Pericardium fibroblast (primary cell): ENCODE measurements at places on chromosomes 1 and 21. TPM values are rescaled to one million over a fixed set of nuclear protein-coding genes. Genes with fewer than 3 reads are reported as not detected.

LRP8 gene
- total RNA-seq = 5.7 and 7.1 TPM in 2 replicates

GRIK1 gene
- total RNA-seq = not detected in 2 replicates

FCGR2B gene
- total RNA-seq = not detected in 2 replicates

MPL gene
- not detected in 2 replicates for total RNA-seq

LCE4A gene
- not detected in 2 replicates for total RNA-seq

LCE6A gene
- total RNA-seq = not detected in 2 replicates

TMEM240 gene
- total RNA-seq = 4.1 and 6.1 TPM in 2 replicates

NOS1AP gene
- 2.0 TPM in 1 of 2 replicates, not detected in the other for total RNA-seq

NBL1 gene
- total RNA-seq = 103 and 185 TPM in 2 replicates

GREM2 gene
- 0.43 TPM in 1 of 2 replicates, not detected in the other for total RNA-seq

CD58 gene
- total RNA-seq = 11.6 and 20.1 TPM in 2 replicates

SUSD4 gene
- total RNA-seq = 0.47 TPM in 1 of 2 replicates, not detected in the other

SNRPE gene
- 53.1 and 65.5 TPM in 2 replicates for total RNA-seq

IL12RB2 gene
- not detected in 2 replicates for total RNA-seq

SLFNL1 gene
- total RNA-seq = 0.17 and 0.58 TPM in 2 replicates

COL16A1 gene
- total RNA-seq = 110 and 170 TPM in 2 replicates

PLPPR4 gene
- 0.12 and 0.34 TPM in 2 replicates for total RNA-seq

TDRD5 gene
- total RNA-seq = not detected in 2 replicates

RNU1-1 gene
- total RNA-seq = under 0.01 TPM in 2 replicates

SH3D21 gene
- total RNA-seq = 2.4 and 3.2 TPM in 2 replicates

PTCH2 gene
- under 0.01 and 0.47 TPM in 2 replicates for total RNA-seq

DSCAM gene
- not detected in 2 replicates for total RNA-seq

FCAMR gene
- total RNA-seq = not detected in 2 replicates

TRIM67 gene
- total RNA-seq = 0.09 and 0.35 TPM in 2 replicates

SLC35D1 gene
- 6.8 and 9.3 TPM in 2 replicates for total RNA-seq

SHISA4 gene
- 39.1 and 51.0 TPM in 2 replicates for total RNA-seq

NEGR1 gene
- 3.0 and 9.2 TPM in 2 replicates for total RNA-seq

FMO3 gene
- 1.2 and 3.3 TPM in 2 replicates for total RNA-seq

TNFAIP8L2 gene
- total RNA-seq = not detected in 2 replicates

TSSK3 gene
- total RNA-seq = 0.70 TPM in 1 of 2 replicates, not detected in the other

STRIP1 gene
- total RNA-seq = 27.7 and 28.0 TPM in 2 replicates

MYOC gene
- total RNA-seq = 0.82 TPM in 1 of 2 replicates, not detected in the other

TMPRSS15 gene
- total RNA-seq = not detected in 2 replicates

NLRP3 gene
- total RNA-seq = under 0.01 TPM in 1 of 2 replicates, not detected in the other

PLCH2 gene
- total RNA-seq = under 0.01 TPM in 1 of 2 replicates, not detected in the other

CFAP107 gene
- total RNA-seq = not detected in 2 replicates

RIMS3 gene
- 0.82 and 1.2 TPM in 2 replicates for total RNA-seq

TGFBR3 gene
- total RNA-seq = 20.0 and 34.2 TPM in 2 replicates

LCE2C gene
- not detected in 2 replicates for total RNA-seq

LRRC42 gene
- 28.4 and 30.0 TPM in 2 replicates for total RNA-seq

TAS1R1 gene
- 0.17 TPM in 1 of 2 replicates, not detected in the other for total RNA-seq

NFIA gene
- total RNA-seq = 22.7 and 36.8 TPM in 2 replicates

FMO4 gene
- 5.3 and 7.4 TPM in 2 replicates for total RNA-seq

FLG gene
- not detected in 2 replicates for total RNA-seq

TP73 gene
- not detected in 2 replicates for total RNA-seq

RAB13 gene
- total RNA-seq = 67.0 and 141 TPM in 2 replicates
